ENCODE measurements at places on chromosomes 5 and 9. TPM values are rescaled to one million over a fixed set of nuclear protein-coding genes. Genes with fewer than 3 reads are reported as not detected.

The GRM6 gene
- total RNA-seq: not detected

The PHF24 gene
- 0.39 TPM for total RNA-seq

The CD180 gene
- total RNA-seq: not detected

The AIF1L gene
- total RNA-seq: 1.7 TPM

The MARCHF11 gene
- not detected for total RNA-seq

The GPR151 gene
- total RNA-seq: not detected

The ANKRD20A1 gene
- total RNA-seq: 1.8 TPM

The NDUFS6 gene
- 116 TPM for total RNA-seq

The SLC36A2 gene
- not detected for total RNA-seq

The ALDH1B1 gene
- 53.7 TPM for total RNA-seq

The FAM169A gene
- total RNA-seq: 6.0 TPM

The GRXCR2 gene
- total RNA-seq: not detected
